ENCODE measurements at places on chromosomes 1 and 21.

GRCh38 chr1:215606564-215607168 is 39.6 kb downstream of the KCTD3 start:
- peak; percentile 21 for DNase-seq

DNA sequence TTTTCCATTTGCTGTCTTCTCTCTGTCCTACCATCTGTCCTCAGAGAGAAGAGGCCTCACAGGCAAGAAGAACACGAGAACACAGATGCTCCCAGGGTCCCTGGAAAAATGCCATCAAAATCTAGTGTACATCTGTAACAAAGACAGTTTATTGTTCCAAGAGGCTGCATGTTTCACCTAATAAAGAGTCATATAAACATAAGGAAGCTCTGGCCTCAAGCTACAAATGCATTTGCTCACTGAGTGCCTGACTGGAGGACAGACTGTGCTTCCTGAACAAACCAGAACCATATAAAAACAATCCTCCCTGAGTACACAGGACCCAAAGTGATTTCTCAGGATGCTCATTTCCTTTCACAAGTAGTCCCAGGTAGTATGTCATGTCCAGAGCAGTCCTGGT is 76.3 kb upstream of the SLC44A3 start:
- peak; percentile 85 for DNase-seq

GRCh38 chr1:16443975-16444770 is 3.6 kb downstream of the NECAP2 start:
- peak; percentile 59 for DNase-seq

GRCh38 chr1:205430696-205431305 is 8.9 kb upstream of the LEMD1 start:
- DNase-seq, result peak; percentile 36

GRCh38 chr1:59411147-59411546 is 114.3 kb downstream of the FGGY start:
- DNase-seq, result no peak

GRCh38 chr1:79388694-79389361 is 382.3 kb upstream of the ADGRL4 start:
- DNase-seq, result no peak

DNA sequence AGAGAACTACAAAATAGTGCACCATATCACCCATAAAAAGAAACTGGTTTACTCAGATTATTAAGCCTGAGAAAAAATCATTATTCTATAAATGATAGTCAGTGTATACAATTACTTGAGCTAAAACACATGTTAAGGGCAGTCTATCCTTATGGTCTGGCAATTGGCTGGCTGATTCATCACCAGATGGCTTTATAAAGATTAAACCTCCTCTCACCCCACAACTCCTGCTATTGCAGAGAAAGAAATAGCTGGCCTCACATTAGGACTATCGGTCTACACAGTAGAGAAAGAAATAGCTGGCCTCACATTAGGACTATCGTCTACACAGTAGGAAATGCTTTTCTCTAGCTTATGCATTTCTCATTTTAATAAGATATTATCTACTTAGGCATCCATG is 21.2 kb downstream of the CEP170 start:
- DNase-seq, result peak; percentile 94

DNA sequence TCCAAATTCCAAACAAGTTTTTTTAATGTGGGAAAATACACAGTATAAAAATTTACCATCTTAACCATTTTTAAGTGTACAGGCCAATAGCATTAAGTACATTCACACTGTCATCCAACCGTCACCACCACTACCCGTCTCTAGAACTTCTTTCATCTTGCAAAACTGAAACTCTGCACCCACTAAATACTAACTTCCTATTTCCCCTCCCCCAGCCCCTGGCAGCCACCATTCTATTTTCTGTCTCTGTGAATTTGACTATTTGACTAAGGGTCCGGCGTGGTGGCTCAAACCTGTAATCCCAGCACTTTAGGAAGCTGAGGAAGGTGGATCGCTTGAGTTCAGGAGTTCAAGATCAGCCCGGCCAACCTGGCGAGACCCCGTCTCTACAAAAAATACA is 36.1 kb downstream of the CLSTN1 start:
- DNase-seq, result no peak

- no peak for DNase-seq
Observed at GRCh38 chr1:91564888-91565701, 64.4 kb downstream of the CDC7 start.

- DNase-seq, result peak; percentile 26
Observed at GRCh38 chr1:202656951-202657646, 53.2 kb downstream of the SYT2 start.

GRCh38 chr1:116345011-116345410 is 28.0 kb upstream of the ATP1A1 start:
- DNase-seq, result no peak

- DNase-seq, result peak; percentile 85
Observed at GRCh38 chr1:109687641-109688499, at the start of gene GSTM1. GSTM1 (plus strand) TSS chr1:109687817; CDS start chr1:109687874, 57 bp downstream.

GRCh38 chr1:37032660-37033354 is 1.5 kb downstream of the GRIK3 start:
- no peak for DNase-seq

DNA sequence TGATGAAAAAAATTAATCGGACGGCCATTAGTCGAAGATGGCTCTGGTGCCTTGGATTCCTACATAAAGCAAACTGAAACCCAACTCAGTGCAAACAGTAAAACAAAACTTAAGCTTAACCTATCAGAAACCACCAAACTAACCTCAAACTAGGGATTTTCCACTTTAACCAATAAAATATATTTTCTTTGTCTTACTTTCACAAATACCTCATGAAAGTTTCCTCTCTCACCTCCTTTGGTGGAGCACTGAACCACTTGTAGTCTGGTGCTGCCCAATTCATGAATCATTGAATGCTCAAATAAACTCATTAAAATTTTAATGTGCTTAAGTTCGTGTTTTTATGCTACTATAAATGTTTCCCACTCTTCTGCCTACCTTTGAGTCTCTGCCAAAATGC is 7.0 kb downstream of the ADORA3 start:
- DNase-seq, result no peak

DNA sequence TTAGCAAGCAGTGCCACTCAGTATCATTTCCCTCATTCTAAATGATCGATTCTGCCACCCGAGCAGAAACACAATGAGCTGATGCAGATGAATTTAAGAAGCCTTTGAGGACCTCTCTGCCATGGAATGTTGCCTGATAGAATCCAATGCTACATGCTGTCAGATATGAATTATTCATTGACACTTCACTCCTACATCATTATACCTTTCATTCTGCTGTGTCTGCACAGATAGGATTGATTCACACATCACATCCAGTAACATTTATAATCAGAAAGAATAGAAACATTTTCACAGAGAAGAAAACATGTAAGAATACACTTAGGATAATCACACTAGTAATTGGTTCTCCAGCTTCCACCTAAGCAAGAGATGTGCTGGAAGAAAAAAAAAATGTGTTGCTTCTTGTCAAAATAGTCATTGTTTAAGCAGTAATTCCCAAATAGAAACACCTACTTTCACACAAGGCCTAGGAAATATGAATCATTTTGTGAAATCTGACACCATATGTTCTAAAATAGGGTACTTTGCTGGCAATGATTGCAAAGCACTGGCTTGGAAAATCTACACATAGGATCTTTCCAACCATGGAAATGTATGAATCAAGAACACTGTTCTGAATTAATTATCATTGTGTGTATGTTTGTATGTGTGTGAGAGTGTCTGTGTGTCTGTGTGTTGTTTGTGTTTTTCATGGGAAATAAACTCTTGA is 110.1 kb downstream of the GRIK1 start:
- no peak for DNase-seq

Measured in fibroblast of villous mesenchyme (primary cell).